ENCODE measurements at places on chromosomes 2 and 18.

DNA sequence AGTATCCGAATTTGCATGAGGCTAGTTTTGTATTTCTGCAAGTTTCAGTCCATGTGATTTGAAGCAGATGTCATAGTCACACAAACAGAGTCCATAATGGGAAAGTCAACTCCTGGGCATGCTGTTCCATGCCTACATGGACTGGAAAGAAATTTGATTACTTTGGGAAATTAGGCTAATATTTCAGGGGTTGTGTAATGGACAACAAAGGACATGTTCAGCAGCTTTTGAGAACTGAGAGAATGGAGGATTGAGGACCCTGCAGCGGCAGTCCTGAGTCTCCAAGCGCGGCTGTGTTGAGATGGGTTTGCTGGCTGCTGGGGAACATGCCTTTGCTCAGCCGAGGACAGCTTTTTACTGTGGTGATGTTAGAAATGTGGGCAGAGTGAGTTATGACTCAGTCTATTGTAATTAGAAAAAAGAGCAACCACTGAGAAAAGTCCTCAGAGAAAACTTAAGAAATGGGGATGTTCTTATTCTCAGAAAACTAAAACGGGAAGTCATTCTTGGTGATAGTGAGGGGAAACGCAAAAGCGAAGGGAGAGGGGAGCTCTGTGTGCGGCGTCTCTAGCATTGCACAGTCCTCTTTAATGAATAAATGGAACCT, 149.2 kb downstream of the FAM210A start:
- no peak for DNase-seq

GRCh38 chr18:61189376-61189775, 143.9 kb upstream of the CDH20 start:
- no peak for DNase-seq

- DNase-seq = no peak
Measured at GRCh38 chr2:13819896-13820295, 812.6 kb upstream of the LRATD1 start.

DNA sequence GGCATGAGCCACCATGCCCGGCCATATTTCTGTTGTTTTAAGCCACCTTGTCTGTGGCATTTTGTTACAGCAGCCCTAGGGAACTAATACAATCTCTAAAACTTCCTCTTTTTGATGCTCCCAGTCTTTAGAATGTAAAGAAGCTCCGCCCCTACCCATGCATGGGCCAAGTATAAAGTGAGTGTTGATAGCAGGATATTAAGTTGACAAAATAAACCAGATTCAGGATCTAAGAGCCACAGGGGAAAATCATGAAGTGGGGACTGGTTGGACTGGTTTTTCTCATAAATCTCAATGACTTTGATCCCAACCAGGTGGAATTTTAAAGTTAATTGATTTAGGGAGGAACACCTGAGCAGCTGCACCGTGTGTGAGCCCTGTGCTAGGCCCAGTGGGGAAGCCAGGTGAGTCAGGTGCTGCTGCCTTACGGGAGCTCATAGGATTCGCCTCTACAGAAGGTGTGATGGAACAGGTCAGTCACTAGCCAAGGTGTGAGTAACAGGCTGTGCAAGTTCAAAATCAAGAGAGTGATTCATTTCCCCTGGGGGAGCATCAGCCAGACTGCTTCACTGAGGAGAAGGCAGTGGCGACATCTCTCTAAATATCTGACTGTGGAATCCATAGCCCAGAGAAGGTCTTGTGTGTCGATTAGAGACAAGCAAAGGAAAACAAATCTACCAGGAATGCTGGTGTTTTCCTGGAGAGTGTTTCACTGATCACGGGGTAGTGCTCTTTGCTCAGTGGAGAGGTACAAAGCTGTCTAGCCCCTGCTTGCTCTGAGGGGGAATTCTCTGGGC, 63.0 kb upstream of the MSH2 start:
- no peak for DNase-seq

- no peak for DNase-seq
Measured at GRCh38 chr2:107717661-107718060, 109.0 kb upstream of the RGPD4 start.

- DNase-seq = no peak
Measured at GRCh38 chr2:18901242-18901641, 311.9 kb upstream of the NT5C1B start.

GRCh38 chr2:45046786-45047185, 37.5 kb upstream of the SIX2 start:
- DNase-seq = no peak

DNA sequence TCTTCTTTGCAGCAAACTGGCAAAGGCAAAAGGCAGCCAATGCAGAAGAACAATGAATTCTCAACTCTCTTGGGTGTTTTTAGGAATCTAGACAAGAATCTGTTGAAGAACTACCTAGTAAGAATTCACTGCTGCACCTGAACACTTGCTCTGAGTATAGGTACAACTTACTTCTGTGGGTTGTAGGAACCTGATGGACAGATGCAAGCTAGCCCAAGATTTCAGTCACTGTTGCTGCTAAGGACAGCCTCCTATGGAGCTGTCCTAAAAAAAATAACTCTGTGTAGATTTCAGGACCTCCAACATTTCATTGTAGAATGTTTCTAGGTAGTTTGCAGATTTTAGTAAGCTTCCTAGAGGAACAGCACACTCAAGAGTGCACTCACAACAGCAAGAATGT, 363.5 kb downstream of the CBLN2 start:
- DNase-seq = no peak

- DNase-seq = no peak
Measured at GRCh38 chr2:49753344-49753985, 599.1 kb upstream of the FSHR start.

GRCh38 chr2:68098291-68098797, 35.5 kb upstream of the C1D start:
- DNase-seq = no peak

- DNase-seq = no peak
Measured at GRCh38 chr2:36416370-36417165, 61.0 kb downstream of the CRIM1 start.

- DNase-seq = no peak
Measured at GRCh38 chr2:54722641-54723040, 821 bp upstream of the EML6 start.

DNA sequence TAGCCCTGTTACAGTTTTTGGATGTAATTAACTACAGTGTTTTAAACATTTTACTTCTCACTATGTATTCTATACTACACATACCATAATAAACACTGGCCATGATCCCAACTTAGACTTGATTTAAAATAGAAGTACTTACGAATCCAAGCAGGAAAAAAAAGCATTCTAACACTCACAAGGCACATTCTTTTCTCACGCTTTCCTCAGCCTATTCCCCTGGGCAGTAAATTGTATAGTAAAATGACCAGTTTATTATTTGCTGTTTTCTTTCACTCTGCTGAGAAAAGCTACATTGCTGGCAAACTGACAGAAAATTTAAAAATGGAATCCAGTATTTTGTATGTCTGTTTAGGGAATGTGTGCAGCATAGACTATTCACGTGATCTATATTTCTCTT, 2.8 kb upstream of the TANC1 start:
- DNase-seq = no peak

GRCh38 chr2:241329669-241330615, 14.2 kb downstream of the SEPTIN2 start:
- no peak for DNase-seq

DNA sequence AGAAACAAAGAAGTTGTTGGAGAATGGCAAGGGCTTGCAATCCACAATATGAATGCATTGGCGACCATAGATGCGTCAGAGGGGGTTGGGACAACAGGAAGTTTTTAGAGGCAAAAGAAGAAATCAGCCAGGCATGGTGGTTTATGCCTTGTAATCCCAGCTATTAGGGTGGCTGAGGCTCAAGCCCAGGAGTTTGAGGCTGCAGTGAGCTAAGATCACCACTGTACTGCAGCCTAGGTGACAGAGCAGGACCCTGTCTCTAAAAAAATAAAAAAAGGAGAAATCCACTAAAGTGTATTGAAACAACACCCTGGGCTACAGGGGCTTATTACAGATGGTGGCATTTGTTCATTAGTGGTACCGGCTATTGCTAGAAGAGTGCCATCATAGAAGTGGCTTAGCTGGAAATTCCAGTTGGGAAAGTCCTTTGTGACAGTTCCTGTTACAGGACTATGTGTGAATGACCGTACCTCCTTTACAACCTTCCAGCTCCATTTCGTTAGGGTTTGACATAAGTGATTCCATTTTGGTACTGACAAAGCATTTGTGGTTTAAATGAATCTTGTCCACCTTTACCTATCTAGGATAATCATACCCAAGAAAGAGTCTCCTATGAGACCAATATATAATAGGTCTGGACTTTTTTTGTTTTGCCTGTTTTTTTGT, 10.7 kb upstream of the WDSUB1 start:
- no peak for DNase-seq

DNA sequence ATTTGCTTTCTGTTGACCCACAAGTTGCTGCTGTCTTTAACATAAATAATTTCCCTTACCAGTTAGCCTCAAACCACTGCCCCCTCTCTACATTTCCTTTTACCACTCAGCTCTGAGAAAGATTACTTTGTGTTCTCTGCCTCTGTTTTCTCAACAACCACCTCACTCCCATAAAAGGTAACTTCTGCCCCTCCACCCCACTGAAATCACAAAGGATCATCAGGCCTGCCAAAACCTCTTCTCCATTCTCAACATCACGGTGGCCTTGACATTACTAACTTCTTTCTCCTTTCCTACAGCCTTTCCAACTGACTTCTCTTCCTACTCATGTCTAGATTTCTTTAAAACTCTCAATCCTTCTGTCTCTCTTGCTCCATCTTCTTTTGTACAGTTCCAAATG, 10.1 kb downstream of the ACADL start:
- DNase-seq = no peak

GRCh38 chr18:39406941-39407340, 1841.3 kb upstream of the CELF4 start:
- no peak for DNase-seq

DNA sequence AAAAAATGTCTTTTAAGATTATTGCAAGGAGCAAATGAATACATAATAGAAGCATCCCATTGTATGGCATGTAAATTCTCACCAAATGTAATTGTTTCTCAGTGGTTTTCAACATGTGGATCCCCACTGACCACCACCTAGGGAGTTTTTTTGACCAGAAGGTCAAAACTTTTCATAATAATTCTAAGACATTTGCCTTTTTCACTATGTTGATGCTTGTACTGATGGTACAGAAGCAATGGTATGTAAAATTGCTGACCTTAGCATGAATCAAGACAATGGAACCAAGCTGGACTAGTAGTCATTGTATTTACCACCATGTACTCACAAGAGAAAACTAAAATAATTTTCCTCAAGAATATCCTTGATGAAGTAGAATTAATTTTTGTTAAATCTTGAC, 36.8 kb downstream of the RAB10 start:
- DNase-seq = no peak

DNA sequence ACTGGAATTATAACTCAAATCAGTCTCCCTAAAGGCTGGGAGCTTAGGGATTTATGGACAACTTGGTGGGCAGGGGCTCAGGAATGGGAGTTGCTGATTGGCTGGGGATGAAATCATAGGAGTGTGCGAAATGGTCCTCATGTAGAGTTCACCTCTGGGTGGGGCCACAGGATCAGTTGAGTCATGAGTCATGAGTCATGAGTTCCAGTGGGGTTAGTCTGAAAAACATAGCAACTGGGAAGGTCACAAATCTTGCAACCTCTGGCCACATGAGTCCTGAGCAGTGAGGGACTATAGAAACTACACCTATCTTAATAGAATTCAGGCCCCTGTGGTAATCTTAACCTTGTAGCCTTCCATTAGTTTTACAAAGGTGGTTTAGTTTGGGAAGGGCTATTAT, 383.3 kb downstream of the RBM43 start:
- DNase-seq = no peak

DNA sequence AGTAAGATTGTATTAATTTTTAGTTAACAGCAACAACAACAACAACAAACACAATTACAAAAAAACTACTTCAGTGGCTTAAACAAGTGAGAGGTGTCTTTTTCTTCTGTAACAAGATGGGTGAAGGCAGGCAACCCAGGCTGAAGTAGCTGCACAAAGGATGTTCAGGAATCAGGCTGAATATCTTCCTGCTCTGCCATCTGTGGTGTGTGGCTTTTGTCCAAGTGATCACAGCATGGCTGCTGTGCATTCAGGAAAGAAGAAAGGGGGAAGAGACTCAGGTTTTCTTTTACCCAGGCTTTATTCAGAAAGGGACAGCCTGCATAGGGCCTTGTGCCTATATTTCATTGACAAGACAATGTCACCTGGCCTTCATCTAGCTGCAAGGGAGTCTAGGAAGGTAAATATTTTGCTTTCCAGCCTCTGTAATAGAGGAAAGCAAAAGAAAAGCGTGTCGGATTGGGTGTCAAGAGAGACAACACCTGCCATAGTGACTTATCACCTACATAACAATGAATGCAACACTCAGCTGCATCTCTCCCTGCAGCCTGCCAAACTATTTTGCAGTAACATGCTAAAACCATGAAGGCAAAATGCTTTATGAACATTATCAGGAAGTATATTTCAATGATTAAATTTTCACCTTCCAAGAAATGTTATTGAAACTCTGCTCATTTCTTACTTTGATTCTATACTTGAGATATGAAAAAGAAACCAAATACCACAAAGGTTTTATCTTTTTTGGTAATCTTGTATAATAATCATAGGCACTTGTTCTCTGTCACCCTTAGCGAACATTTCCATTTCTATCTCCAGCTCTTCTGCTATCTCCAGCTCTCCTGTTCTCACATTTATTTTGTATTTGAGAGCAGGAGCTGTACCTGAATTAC, 14.6 kb downstream of the G6PC2 start:
- DNase-seq = peak; percentile 41

GRCh38 chr2:106143495-106144215, 50.4 kb downstream of the UXS1 start:
- no peak for DNase-seq

DNA sequence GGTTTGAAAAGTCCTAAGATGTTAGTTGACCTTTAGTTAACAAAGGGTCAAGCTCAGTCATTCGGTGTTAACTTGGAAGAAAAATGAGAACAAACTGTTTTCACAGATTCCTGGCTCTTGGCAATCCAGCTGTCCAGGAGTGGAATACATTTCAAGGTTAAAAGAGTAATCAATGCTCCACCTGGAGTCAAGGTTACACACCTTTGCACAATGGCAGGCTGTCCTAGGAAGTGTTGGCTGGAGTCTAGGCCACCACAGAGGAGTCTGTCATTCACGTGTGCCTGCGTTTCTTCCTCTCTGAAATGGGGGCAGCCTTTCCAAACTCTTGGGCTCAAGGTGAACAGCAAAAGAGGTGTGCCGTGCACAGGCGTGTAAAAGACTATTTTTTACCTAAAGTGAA, 6.3 kb upstream of the ID2 start:
- no peak for DNase-seq

GRCh38 chr2:204081487-204082425, 145.2 kb downstream of the ICOS start:
- no peak for DNase-seq

- DNase-seq = no peak
Measured at GRCh38 chr2:177611310-177611886, 218.8 kb downstream of the AGPS start.

Measured in posterior cingulate gyrus (tissue), 11 donors.